AG04450 (cell line): ENCODE measurements at places on chromosomes 1 and 21.
A peak's percentile ranks its signal among the peaks of the same experiment; 100 is the strongest.

DNA sequence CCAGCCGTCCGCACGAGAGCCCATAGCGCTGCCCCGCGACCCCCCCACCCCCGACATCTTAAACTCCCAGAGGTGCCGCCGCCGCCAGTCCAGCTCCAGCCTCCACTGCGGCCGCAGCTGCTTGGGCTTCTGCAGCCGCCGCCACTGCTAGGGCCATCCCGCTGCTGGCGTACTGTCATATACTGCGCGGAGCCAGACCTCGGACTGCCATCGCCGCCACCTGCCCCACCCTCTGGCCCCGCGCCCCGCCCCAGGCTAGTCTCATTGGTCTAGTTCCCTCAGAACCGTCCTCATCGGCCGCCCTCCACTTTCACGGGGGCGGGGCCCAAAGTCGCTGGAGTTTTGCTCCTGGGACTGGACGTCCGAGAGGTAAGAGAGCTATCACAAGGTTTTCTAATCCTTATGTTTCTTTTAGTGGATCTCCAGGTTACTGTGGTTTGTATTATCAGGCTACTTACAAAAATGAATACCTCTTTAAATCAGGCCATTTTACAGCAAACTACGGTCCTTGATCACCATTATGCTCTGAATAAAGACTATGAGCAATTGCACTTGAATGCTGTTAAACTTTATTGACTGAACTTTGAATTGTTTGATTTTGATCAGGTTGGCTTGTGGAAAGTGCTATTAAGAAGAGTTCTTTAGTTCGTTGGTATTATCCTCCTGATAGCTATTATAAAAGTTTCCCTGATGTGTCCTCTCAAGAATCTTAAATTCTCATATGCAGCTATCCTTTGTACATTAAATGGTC is 2.8 kb upstream of the CD1D start:
- DNase-seq = no peak

DNA sequence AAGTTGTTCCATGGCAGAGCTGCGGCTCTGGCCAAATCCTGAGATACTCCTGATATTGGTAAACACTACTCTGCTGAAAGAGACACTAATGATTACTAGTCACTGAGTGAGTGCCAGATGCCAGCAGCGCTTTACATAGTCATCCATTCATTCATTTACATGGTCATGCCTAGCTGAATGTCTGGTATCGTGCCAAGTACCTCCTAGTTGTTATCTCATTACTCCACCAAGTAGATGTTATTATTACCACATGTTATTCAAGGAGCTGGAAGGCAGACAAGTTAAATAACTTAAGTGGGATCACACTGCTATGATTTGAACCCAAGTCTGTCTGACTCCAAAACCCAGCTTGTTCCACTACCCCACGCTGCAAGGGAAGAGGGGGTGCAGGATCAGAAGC is 4.7 kb downstream of the OLFML2B start:
- DNase-seq = peak; percentile 33

GRCh38 chr1:211951856-211952255 is 83.5 kb downstream of the INTS7 start:
- peak; percentile 7 for DNase-seq

- DNase-seq = no peak
Observed at GRCh38 chr1:174028495-174028894, 6.3 kb upstream of the RC3H1 start.

DNA sequence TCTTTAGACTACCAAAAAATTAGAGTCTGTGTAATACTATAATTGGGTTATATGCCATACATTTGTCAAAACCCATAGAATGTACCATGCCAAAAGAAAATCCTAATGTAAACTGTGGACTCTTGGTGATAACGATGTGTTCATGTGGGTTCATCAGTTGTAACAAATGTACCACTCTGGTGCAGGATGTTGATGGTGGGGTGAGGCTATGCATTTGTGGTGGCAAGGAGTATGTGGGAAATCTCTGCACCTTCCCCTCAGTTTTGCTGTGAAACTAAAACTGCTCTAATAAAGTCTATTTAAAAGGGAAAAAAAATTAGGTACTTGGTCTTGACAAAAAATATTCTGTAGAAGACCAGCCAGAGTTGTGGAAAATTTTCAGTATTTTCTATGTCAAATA is 43.4 kb downstream of the INKA2 start:
- DNase-seq = no peak

DNA sequence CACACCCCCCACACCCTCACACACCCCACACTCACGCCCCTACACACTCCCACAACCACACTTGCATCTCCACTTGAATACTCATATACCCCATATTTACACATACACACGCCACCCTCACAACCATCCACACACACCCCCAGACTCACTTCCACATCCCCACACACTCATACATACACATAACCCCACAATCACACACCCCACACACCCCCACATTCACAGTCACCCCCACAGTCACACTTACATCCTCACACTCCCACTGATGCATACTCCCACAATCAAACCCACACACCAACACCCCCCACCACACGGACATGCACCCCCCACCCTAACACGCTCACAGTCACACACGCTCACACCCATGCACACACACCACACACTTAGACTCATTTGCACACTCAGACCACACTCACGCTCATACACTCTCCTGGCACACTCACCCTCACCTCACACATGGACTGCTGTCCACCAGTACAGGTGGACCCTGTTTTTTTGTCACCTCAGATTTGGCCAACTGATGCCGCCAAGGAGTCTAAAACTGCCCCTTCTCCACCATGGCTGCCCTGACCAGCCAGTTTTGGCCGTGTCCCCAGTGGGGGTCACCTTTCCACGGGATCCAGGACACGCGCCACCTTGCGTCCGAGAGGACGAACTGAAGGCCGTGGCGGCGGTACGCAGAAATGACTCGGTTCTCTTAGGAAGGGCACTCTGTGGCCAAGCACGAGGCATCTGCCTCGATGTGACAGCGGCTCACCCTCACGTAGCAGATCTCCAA is 45.3 kb upstream of the EDN2 start:
- DNase-seq = no peak

DNA sequence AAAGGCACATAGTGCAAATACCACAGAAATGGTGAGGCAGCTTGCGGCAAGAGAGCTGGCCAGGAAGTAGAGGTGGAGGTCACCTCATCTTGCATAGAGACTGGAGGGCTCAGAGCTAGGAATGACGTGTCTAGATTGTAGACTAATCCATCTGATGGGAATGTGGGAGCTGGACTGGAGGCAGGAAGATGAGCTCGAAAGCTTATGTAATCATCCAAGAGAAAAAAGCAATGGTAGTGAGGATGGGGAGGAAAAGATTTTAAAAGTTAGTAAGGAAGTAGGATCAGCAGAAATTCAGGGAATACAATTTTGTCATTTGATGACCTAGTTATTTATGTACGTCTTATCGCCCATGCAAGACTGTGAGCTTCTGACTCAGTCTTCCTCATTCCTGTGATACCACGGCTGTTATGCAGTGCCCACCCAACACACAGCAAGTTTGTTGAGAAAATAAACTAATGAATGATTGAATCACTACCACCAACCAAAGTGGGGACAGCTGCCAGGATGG is 123.9 kb downstream of the RRAGC start:
- DNase-seq = no peak

DNA sequence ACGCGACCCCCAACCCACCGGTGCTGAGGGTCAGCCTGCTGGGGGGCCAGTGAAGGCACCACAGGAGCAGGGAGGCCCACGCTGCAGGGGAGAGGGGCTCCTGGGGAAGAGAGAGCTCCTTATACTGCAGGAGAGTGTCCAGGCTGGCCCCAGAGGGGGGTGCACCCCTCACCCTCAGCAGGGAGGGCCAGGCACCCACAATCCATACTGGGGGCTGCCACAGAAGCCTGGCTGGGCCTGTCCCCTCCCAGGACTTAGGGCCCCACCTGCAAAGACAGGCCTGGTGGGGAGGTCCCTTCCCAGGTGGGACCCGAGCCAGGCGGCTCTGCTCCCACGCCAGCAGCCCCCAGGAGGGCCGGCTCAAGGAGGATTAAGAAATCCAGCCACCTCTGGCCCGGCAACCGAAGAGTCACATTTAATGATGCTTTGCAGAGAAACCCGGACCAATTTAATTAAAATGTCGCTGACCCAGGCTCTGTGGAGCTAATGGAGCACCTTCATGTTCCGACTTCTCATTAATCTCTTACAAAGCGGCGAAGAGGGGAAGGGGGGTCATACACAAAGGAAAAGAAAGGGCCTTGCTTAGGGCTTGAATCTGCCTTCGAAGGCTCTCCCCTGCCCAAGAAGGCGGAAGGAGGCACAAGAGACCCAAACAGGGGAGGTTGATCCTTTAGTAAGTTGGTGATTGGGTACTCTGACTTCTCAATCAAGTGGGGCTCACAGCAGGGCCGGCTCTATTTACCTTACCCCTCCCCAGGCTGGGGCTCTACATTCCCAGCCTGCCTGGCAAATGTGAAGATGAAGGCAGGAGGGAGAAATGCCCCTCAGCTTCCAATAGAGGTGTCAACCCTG is 25.0 kb downstream of the WNT9A start:
- DNase-seq = no peak

- no peak for DNase-seq
Observed at GRCh38 chr1:79441238-79441637, 434.7 kb upstream of the ADGRL4 start.

- DNase-seq = no peak
Observed at GRCh38 chr1:153488731-153489130, 28.3 kb upstream of the S100A7 start.

GRCh38 chr1:181387702-181388101 is 95.6 kb upstream of the CACNA1E start:
- no peak for DNase-seq

DNA sequence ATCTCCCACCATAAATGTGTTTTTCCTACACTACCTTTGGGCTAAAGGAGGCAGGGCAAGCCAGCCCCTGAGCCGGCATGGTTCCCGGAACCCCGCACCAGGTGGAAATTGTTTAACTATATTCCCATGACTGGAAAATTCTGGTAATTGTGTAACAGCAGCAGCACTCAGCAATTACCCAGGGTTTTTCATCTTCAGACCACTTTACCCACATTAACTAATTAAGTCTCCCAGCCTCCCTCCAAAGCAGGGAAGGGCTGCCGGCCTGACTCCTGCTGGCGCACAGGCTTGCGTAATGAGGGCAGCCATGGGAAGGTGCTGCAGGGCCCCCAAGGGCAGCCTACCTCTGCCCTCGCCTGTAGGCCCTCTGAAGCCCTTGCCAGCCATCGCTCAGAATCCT is 140.7 kb upstream of the VAMP3 start:
- no peak for DNase-seq

DNA sequence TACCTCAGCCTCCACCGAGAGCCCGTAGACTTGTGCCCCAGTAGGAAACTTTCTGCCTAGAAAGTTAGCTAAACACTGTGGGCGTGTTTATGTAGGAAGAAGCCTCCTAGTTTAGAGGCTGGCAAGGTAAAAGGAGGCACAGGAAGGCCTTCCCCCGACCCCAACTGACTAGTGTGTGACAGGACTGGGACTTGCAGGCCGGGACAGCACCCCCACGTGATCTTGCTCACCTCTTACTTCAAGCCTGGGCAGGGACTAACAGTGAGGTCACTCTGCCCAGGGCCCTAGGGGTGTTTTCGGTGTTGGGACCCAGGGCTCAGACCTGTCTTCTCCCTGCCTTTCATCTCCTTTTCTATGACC is 392 bp upstream of the TAGLN2 start:
- DNase-seq = no peak

GRCh38 chr1:40143891-40144575 is 17.2 kb upstream of the RLF start:
- peak; percentile 36 for DNase-seq

GRCh38 chr1:228082918-228083870 is 686 bp downstream of the ARF1 start:
- DNase-seq = no peak

- no peak for DNase-seq
Observed at GRCh38 chr1:197914510-197914909, 2.7 kb upstream of the LHX9 start.

DNA sequence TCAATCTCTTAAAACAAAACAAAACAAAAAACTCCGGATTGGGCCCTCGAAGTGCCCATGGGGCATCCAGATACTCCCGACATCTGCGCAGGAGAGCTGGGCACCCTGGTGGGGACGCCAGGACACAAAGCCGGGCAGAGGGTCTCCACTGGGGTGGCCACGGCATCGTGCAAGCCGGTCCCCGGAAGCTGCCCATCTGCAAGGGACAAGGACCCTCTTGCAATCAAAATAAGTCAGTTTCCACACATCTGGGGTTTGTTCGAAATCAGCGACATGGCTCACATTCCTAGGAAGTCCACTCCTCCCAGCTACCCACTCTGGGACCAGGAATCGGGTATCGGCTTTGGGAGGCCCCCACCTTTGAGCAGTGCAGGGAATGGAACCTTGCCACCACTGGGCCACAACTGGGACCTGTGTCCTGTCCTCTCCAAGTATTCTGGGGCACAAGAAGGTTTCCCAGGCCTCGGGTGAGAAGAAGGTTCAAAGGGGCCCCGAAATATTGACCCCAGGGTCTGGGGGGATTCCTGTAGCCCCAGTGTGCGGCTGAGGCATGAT is 4.6 kb upstream of the PRDM16 start:
- no peak for DNase-seq

- DNase-seq = no peak
Observed at GRCh38 chr1:210372491-210372890, 43.8 kb downstream of the HHAT start.

- DNase-seq = no peak
Observed at GRCh38 chr1:213621077-213621476, 366.7 kb upstream of the PROX1 start.

- no peak for DNase-seq
Observed at GRCh38 chr21:31872452-31873274, at the start of gene HUNK. Gene HUNK (plus strand): TSS chr21:31873020. CDS start chr21:31873675, 655 bp downstream.

DNA sequence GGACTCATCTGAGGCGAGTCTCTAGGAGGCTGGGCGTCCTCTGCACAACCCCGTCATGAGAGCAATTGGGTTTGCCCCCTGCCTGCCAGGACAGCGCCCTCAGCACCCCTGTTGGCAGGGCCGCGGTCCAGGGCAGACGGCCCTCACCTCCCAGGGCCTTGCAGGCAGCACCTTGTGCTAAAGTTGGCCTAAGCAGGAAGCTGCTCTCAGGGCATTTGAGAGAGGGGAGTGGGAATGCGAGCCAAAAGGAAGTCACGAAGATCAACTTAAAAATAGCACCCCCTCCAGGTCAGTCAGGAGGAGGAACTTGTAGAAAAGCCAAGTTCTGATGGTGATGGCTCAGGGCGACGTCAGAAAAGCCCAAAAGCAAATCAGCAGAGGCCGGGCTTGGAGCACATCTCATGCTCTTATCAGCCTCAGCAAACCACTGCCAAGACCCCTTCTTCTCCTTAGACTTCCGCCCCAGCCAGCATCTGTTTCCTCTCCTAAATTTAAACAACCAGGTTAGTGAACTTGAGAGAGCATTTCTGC is 12.6 kb upstream of the ADORA3 start:
- no peak for DNase-seq
